B cell (primary cell): ENCODE measurements at places on chromosomes 2 and 18. TPM values are rescaled to one million over a fixed set of nuclear protein-coding genes. Genes with fewer than 3 reads are reported as not detected.
A peak's percentile ranks its signal among the peaks of the same experiment; 100 is the strongest.

Gene ABCA12
- not detected in 2 replicates for polyA plus RNA-seq

Gene POMC
- polyA plus RNA-seq, result 16.7 and 21.2 TPM in 2 replicates

Gene VWC2L
- not detected in 2 replicates for polyA plus RNA-seq

Gene RNPEPL1
- polyA plus RNA-seq, result 99.9 and 103 TPM in 2 replicates

Gene HOXD4
- polyA plus RNA-seq, result not detected in 2 replicates

- H3K36me3 ChIP-seq, result no peaks in the 10 kb centered on the region
- peaks cover 6% of the 10 kb centered on the region for H3K4me1 ChIP-seq
- no peaks in the 10 kb centered on the region for H3K27me3 ChIP-seq
These were observed 84.1 kb downstream of the TMEM237 start for GRCh38 chr2:201559067-201559710.

- H3K4me3 ChIP-seq, result no peak overlapping the region
- no peaks in the 10 kb centered on the region for H3K4me1 ChIP-seq
- H3K27me3 ChIP-seq, result no peaks in the 10 kb centered on the region
- DNase-seq, result no peak
These were observed 41.0 kb downstream of the POLE4 start for GRCh38 chr2:74999468-74999867.

- no peak for DNase-seq
- peak overlapping the region; percentile 90 for H3K27ac ChIP-seq
- no peak overlapping the region for H3K4me3 ChIP-seq
- H3K27me3 ChIP-seq, result no peaks in the 10 kb centered on the region
These were observed 36.0 kb downstream of the LBH start for GRCh38 chr2:30267161-30267975.

GRCh38 chr2:237440819-237441281, 26.9 kb upstream of the COL6A3 start:
- H3K4me1 ChIP-seq, result no peaks in the 10 kb centered on the region
- no peak overlapping the region for H3K4me3 ChIP-seq
- no peak overlapping the region for H3K27ac ChIP-seq
- H3K36me3 ChIP-seq, result no peaks in the 10 kb centered on the region

DNA sequence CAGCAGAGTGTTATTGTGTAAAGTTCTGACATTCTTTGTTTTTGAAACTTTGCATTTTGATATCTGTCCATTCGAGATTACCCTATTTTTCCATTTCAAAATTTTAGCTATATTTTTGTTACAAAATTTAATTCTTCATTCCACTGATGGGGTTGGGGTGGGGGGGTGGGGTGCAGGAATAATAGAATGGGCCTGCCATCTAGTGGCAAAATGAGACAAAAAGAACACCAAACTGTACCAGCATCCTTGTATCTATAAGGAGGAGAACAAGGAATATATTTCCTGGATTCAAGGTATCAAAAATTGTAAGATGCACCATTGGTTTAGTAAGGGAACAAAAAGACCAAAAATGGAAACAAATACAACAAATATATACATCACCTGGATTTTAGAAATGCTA, 27.9 kb upstream of the TTR start:
- no peaks in the 10 kb centered on the region for H3K27me3 ChIP-seq
- no peak for DNase-seq
- H3K27ac ChIP-seq, result no peak overlapping the region
- no peaks in the 10 kb centered on the region for H3K36me3 ChIP-seq
- H3K4me3 ChIP-seq, result no peak overlapping the region
- no peaks in the 10 kb centered on the region for H3K4me1 ChIP-seq

GRCh38 chr2:65030476-65031332, 25.5 kb upstream of the CEP68 start:
- H3K4me1 ChIP-seq, result peaks cover 78% of the 10 kb centered on the region
- peak overlapping the region; percentile 67 for H3K27ac ChIP-seq
- no peaks in the 10 kb centered on the region for H3K27me3 ChIP-seq
- H3K4me3 ChIP-seq, result peak overlapping the region; percentile 28
- peak; percentile 85 for DNase-seq
- peaks cover 4% of the 10 kb centered on the region for H3K36me3 ChIP-seq

- no peak for DNase-seq
- no peak overlapping the region for H3K4me3 ChIP-seq
- H3K27ac ChIP-seq, result no peak overlapping the region
- no peaks in the 10 kb centered on the region for H3K27me3 ChIP-seq
- H3K36me3 ChIP-seq, result no peaks in the 10 kb centered on the region
- no peaks in the 10 kb centered on the region for H3K4me1 ChIP-seq
These were observed 265.6 kb upstream of the NRXN1 start for GRCh38 chr2:51297488-51297887.
